ENCODE measurements at places on chromosomes 16 and 17.

DNA sequence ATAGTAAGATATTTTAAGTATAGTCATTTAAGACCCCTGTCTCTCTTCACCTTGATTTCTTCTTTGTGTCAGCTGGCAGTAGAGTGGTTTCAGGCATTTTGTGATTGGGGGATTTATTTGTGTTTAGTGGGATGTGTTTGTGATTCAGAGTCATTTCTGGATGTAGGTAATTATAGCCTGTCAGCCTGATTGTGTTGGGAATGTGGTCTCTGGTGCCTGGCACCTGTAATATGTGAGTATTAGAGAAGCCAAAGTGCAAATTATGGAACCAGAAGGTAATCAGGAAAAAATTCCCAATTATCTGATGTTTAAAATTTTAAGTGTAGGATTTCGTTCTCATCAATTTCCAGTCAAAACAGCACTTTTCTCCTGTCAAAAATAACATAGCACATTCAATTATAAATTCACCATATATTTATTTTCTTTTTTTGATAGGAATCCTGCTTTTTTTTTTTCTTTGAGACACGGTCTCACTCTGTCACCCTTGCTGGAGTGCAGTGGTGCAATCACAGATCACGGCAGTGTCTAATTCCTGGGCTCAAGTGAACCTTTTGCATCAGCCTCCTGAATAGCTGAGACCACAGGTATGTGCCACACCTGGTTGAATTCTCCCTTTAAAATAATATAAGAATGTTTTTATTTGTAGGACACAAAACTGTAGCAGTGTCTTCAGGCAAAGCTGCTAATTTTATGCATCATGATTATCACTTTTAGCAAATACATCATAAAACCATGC, 42.7 kb downstream of the ATF7IP2 start:
- DNase-seq: no peak

- DNase-seq: no peak
Measured at GRCh38 chr16:58831386-58831785, 97.3 kb upstream of the GOT2 start.

DNA sequence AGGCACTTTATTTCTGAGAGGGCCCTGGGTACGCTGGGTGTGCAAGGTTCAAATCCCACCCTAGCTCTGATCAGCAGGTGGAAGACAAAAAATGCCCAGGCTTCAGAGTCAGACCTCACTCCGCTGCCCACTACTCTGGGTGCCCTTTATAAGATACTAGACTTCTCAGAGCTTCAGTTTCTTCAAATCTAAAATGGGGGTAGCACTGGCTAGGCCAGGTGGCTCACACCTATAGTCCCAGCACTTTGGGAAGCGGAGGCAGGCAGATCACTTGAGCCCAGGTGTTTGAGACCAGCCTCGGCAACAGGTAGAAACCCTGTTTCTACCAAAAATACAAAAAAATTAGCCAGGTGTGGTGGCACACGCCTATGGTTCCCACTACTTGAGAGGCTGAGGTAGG, 1.7 kb downstream of the USB1 start:
- no peak for DNase-seq

- no peak for DNase-seq
Measured at GRCh38 chr16:81650982-81651562, 128.0 kb upstream of the PLCG2 start.

DNA sequence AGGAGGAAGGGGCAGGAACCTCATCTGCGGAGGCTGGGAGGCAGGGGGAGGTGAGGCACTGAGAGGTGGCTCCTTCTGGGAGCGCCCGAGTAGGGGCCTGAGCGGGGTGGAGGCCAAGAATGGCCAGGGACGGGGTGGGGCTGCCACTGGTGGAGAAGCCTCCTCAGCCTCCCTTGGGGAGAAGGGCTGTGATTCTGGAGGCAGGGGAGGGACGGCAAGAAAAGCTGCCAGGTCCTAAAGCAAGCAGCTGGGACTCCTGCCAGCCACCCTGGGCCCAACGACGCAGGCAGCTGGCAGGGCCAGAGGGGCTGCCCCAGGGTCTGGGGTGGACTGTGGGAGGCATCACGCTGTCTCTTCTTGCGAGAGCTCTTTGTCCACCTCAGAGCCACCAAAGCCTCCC, 12.7 kb upstream of the MLKL start:
- no peak for DNase-seq

DNA sequence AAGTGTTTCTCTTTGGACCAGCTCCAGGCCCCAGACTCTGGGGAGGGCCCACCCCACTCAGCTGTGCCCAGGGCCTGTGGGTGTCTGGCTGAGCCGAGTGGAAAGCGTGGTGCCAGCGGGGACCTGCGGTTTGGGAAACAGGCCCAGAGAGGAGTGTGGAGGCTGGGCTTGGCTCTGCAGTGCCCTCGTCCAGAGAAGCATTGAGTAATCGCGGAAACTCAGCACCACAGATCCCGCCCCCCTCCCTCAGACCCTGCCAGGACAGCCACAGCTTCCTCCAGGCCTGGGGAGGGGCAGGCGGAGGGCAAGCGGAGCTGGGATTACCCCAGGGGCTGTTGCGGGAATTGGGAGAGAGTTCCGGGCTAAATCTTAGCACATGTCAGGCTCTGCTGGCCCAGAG, 14.6 kb upstream of the PITPNA start:
- no peak for DNase-seq

DNA sequence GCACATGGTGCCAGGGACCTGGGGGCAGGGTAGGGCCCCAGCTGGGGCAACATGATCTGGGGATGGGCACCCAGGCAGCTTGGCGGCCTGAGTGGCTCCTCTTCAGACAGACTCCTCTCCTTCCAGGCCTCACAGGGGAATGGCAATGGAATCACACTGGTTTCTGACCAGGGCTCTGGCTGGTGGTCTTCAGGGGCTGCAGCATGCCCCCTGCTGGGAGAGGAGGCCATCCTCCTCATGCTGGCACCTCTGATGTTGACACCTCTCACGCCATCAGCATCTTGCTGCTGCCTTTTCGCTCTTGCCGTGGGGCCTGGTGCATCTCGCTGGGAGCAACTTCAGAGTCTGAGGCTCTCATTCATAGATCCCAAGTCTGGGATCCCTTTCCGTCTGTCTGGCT, 11.2 kb upstream of the GFOD2 start:
- DNase-seq: no peak

DNA sequence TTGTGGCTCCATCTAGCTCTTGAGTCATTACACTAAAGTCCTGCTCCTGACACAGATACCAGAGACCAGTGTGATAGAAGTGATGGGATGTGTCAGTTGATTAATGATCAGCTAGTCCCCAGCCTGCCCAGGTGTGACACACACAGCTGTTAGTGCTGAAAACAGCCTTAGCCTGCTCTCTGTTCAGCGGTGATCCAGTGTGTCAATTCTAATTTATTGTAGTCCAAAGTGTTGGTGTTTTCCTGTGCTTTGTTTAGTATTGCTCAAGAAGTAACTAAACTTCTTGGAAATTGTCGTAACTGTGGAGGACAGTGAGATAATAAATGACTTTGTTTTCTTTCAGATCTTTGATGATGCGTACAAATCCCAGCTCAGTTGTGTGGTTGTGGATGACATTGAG, 92.3 kb downstream of the WNT3 start:
- no peak for DNase-seq

GRCh38 chr16:78659668-78660217, 560.3 kb downstream of the WWOX start:
- DNase-seq: no peak

DNA sequence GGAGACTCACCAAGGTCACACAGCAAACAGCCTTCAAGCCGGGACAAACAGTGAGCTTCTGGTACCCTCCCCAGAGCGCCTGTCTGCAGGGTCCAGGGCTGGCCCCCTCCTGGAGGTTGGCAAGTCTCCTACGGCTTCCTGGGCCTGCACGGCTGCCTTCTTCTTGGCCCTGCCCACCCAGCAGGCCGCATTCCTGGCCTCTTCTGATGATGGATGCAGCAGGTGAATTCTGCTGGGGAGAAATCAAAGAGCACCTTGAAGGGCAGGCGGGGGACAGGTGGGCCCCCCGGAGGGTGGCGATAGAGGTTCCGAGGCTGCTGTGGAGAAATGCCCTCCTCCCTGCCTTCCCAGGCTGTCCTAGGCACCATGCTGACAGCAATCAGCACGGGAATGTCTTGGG, 3.8 kb upstream of the NOS2 start:
- no peak for DNase-seq

DNA sequence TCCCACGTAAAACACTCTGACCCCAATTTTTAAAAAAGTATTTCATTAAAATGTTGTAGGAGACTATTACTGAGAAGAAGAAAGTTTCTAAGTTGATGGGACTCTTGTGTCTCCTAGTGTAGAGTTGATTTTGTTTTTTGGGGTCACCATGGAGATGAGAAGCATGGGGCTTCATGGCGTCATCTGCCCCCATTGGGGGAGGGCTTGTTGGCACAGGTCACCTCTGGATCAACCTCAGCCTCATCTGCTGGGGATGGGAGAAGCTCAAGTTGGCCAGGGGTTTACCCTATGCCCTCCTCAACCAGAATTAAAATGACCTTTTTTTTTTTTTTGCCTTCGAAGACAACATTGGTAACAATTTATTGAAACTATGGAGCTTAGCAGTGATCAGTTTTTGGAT, 28.3 kb downstream of the MSI2 start:
- DNase-seq: peak; percentile 23

GRCh38 chr16:80612461-80613017, 71.7 kb downstream of the DYNLRB2 start:
- no peak for DNase-seq

- DNase-seq: no peak
Measured at GRCh38 chr17:81059026-81059425, 24.1 kb downstream of the BAIAP2 start.

GRCh38 chr16:2587891-2588565, 50.2 kb downstream of the PDPK1 start:
- DNase-seq: no peak

DNA sequence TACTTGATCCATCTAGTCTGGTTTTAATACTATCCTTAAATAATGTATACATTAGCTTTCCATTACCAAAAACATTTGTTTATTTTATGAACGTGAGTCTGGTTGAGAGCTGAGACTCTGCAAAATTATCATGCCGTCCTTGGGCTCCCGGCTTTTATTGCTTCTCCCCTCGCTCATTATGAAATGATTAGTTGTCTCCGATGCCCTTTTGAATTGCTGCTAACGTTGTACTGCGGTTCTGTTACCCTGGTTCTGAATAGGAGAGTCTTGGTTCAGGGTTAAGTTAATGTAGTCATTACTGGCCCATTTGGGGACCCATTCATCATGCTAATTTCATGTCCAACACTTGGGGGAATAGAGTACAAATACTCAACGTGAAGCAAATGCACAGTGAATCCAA, 12.8 kb downstream of the XYLT1 start:
- no peak for DNase-seq

DNA sequence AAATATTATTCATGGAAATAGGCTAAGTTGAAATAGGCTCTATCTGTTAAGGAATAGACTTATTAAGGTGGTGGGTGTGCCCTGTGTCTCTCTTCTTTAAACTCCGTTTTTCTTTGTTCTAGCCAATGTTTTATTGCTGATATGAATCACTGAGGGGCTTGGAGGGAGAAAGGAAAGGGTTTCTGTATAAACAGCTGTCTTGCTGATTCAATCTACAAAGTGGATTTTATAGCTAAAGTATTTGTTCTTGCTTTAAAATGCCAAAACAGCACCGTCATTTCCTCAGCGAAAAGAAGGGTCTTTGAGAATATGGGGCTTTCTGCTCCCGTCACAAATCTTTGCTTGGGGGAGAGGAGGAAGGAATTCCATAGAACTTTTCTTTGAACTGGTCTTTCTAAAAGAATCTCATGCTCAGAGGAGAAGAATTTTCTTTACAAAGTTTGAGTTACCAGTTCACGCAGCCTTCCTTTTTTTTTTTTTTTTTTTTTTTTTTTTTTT, 39.3 kb downstream of the MSI2 start:
- no peak for DNase-seq

GRCh38 chr16:24507959-24508480, 31.3 kb upstream of the RBBP6 start:
- no peak for DNase-seq

GRCh38 chr16:55047903-55048497, 117.3 kb downstream of the IRX5 start:
- DNase-seq: no peak

DNA sequence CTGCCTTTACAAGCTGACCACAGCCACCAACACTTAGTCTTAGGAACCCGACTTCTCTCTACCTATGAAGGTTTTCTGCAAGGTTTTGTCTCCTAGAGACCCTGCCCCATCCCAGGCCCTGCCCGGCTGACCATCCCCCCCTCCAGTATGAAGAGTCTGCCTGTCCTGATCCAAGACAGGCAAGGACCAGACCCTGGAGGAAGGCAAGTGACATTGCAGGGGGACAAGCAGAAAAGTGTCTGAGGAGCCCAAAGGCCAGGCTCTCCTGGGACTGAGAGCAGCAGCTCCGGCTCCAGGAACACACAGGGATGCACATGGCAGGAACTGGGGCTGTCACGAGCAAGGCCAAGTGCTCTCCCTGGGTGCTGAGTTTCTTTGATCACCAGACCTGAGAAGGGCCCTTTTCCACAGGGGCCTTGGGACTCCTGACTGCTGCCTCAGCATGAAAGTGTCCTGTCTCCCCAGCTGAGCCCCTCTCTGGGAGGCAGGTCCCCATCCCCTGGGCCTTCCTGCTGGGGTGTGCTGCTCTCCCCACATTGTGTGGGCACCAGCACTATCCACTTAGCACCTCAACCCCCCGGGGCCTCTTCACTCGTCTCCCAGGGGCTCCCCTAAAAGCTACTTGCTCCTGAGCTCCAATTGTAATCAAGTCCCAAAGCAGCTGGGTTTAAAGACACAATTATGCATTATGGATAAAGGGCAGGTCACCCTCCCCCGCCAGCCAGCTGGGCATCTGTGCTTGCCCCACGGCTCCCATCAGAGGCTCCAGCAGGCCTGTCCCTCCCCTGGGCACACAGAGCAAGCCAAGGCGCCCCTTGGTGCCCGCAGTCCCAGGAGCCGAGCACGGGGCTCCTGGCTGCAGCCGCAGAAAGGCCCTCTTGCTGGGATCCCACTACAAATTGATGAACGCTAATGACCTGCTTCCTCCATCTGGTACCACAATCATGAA, 11.6 kb upstream of the CACNG4 start:
- DNase-seq: no peak

- no peak for DNase-seq
Measured at GRCh38 chr16:68190736-68191510, 45.0 kb downstream of the ESRP2 start.

- no peak for DNase-seq
Measured at GRCh38 chr17:74271901-74272561, 2.0 kb upstream of the DNAI2 start.

GRCh38 chr17:37608351-37609169, 658 bp downstream of the SYNRG start:
- DNase-seq: peak; percentile 42

DNA sequence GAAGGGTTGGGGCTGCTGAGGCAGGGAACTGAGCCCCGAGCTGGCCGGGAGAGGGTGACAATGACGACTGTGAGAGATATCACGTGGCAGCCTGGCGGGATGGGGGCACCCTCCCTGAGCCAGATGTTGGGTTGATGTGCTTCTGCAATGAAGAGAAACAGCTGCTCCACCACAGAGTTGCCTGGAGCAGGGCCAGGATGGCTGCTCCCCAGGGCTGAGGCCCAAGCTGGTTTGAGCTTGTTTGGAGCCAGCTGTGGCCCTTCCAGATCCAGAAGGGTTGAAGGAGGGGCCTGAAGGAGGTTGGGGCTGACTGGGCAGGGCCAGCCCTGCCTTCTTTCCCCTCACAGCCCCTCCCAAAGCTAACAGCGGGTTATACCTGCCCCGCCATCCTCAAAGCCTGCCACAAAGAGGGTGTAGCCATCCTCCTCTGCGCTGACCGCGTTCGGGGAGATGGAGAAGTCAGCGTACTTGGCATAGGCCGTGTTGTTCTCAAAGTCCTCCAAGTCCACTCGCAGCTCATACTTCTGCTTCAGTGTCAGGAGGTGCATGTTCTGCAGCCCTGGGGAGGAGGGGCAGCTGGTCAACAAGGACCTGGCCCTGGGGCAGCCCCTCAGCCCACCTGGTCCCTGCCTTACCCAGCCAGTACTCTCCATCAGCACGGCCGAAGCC, 2.1 kb downstream of the MFAP4 start:
- DNase-seq: no peak

Measured in germinal center (tissue), 1 donor.